Fibroblast of the conjunctiva (primary cell): ENCODE measurements at places on chromosomes 1 and 21.

DNA sequence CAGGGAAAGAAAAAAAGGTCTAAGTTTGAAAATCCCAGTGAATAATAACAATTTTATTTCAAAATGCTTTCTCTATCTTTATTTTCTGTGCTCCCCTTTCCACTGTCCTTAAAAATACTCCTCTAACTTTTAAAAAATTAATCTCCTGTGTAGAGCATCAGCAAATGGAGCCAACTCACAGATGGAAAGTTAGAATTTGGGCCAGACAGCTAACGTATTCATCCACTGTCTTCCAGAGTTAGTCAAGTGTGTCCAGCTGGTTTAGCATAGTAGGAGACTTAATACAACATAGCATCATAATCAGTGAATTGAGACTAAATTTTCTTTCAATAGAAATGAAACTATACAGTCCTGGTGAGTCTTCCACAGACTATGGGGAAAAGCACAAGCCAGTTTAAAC, 419.0 kb upstream of the LRRC7 start:
- no peak for DNase-seq

DNA sequence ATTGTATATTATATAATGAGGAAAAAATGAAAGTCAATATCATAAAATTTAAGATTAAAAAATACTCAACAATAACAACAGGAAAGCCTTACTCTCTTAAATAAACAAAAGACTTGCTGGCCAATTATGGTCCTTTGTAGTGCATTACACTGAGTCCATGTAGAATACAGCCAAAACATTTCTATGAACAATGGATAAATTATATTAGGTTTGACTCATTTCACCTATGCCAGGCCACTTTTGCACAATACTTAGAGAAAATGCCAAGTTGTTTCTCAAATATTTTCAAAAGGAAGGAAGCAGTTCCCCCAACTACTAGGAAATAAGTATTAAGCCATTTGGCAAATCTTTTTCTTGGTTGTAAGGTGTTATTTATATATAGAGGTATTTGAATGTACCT, 19.8 kb upstream of the UCK2 start:
- no peak for DNase-seq

GRCh38 chr1:198936371-198937083, 297.7 kb downstream of the PTPRC start:
- DNase-seq: no peak

DNA sequence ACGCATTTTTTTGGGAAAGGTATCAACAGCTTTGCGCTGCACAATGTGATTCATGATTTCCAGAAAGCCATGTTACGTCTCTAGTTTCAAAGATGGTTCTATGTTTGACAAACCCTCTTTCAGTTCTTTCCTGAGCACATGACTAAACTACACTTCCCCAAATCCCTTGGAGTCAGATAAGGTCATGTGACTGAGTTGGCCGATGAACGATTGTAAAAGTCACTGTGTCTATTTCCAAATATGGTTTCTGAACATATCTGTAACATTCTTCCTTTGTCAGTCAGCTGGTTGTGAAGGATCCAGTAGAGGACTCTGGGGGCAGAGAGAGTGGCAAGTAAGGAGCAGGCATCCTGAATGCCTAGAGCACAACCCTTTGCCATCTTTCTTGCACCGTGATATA, 35.4 kb downstream of the TMPRSS15 start:
- DNase-seq: no peak

DNA sequence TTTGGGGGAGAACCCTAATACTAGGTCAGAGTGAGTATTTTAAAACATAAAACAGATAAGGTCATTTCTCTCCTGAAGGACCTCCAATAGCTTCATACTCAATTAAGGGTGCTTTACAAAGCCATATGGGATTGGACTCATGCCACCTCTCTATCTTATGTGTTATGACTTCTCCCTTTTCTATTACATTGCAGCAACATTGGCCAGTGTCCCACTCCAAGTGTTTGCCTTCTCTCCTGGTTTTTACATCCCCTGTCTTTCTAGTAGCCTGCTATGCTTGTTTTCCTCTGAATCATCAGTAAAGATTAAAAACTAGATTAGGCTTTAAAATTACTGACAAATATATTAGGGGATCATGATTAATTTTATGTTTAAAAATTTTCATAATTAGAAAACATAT, 66.6 kb downstream of the SCMH1 start:
- no peak for DNase-seq

GRCh38 chr1:26539722-26540121, 10.2 kb downstream of the RPS6KA1 start:
- DNase-seq: no peak

GRCh38 chr1:43239484-43239883, 30.3 kb upstream of the TMEM125 start:
- DNase-seq: no peak

DNA sequence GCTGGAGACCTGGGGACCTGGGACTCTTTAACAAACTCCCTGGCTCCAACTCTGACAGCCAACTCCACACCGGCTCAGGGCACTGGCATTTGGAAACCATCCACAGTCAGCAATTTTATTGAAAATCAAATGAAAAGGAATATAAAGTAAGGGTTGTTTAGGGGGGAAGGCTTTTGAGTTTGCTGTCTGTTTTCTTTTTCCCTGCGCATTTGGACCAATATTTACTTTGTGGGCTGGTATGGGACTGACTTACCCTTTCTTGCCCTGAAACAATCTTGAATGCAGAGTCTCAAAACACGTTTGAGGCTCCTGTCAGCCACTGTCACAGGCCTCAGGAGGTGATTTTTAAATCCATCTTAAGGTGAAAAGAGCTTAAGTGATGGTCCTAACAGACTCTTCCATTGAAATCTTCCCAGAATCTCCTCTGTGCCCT, 15.4 kb upstream of the EFHD2 start:
- no peak for DNase-seq

GRCh38 chr21:43927591-43928221, 62.7 kb downstream of the AGPAT3 start:
- DNase-seq: no peak

DNA sequence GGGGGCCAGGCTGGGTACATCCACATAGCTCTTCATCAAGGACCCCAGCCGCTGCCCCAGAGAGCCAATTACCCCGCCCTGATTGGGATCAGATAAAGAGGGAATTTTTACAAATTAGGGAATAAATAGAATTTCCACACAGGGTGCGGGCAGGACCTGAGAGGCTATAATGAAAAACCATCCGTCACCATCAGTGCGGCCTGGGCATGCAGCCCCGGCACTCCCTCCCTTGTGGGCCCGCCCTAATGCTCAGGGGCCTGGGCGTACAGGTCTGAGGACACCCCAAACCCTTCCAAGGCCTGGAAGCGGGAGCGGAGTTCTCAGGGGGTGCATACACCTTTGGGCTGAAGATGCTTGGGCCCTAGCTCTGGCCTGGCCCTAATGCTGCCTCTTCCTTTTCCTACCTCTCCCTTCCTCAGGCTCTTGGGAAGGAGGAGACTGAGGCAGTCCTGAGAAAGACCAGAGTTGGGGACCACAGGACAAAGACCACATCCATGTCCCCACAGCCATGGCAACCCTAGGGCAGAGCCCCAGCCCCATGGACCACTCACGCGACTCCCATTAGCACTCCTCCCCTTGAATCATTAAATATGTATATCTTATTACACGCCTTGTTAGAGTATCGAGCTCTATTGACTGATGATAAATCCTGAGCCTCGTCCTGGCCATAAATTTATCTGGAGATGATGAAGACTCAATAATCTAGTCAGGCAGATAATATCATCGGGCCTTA, 16.3 kb downstream of the DMAP1 start:
- no peak for DNase-seq

DNA sequence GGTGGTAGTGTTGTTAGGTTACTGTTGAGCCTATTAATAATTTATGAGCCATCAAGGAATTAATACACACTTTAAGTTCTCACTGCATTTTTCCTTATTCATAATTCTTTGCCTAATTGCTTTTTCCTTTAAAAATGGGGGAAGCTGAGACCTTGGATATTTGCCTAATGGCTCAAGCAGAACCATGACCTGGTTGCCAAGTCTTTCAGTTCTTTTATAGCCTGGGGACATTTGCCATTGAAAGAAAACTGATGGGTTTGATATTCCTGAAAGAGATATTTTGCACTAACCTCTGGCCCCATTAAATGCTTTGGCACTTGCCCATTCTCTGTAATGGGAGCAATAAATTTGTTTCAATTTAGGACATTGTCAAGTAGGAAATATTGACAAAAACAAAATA, 18.5 kb upstream of the LRRC53 start:
- DNase-seq: no peak

- no peak for DNase-seq
Measured at GRCh38 chr1:39592069-39592468, 15.5 kb upstream of the PABPC4 start.

DNA sequence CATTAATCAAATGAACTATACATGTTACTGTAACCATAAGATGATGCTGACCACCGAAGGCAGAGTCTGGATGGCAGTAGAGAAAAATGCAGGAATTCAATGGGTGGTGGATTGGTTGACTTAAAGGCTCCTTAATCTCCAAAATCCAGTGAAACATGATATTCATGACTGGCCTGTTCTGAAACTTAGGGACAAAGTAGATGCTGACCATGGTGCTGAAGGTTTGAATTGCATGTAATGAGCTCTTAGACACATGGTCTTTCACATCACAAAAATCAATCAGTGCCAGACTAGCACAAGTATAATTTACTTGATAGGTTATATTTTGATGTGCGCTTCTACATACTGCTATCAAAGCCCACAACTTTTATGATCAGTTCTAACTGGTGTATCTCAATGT, 30.9 kb upstream of the NTMT2 start:
- peak; percentile 1 for DNase-seq
